CD4-positive, CD25-positive, alpha-beta regulatory T cell (primary cell): ENCODE measurements at places on chromosomes 5 and 9. TPM values are rescaled to one million over a fixed set of nuclear protein-coding genes. Genes with fewer than 3 reads are reported as not detected.

The SH3PXD2B gene
- total RNA-seq, result 0.10 TPM

The SEMA5A gene
- total RNA-seq, result 2.8 TPM

The TMEM215 gene
- total RNA-seq, result not detected

The WNT8A gene
- not detected for total RNA-seq

The SLC34A1 gene
- total RNA-seq, result 0.20 TPM

The COL23A1 gene
- total RNA-seq, result not detected

The CFAP77 gene
- not detected for total RNA-seq

The CPLANE1 gene
- 2.8 TPM for total RNA-seq

The CCDC183 gene
- 2.3 TPM for total RNA-seq

The EPB41L4B gene
- total RNA-seq, result not detected

The DMXL1 gene
- total RNA-seq, result 39.0 TPM

The FST gene
- total RNA-seq, result not detected

The CDX1 gene
- not detected for total RNA-seq

The C9orf50 gene
- not detected for total RNA-seq
